CD4-positive, alpha-beta T cell treated with Interleukin-17A for 1 hour (primary cell): ENCODE measurements at places on chromosomes 12 and 14.

- no peak for DNase-seq
These were observed 886.7 kb downstream of the NRXN3 start for GRCh38 chr14:79056879-79057278.

DNA sequence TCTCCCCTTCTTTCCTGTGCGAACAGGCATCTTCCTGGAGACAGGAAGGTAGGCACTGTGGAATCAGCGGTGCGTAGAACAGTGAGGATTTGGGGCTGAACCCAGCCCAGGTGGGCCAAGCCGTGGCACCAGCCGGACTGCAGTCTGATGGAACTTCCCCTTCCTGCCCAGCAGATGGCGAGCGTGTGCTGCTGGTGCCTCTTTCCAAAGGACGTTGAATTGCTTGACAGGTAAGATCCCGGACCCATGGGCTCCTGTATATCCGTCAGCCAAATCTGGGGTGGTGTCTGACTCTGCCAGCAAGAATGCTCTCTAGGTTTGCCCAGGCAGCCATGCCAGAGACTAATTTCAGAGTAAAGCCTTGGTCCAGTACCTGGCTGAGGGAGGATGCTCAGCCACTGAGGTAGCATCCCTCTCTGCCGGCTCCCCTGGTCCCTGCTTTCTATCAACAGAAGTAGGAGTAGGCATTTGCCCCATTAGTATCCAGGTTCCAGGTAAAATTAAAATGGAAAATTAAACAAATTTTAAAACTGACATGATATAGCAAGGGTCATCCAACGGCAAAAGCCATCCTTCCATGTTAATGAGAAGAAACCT is 21.1 kb upstream of the KCNA5 start:
- DNase-seq: peak; percentile 13

DNA sequence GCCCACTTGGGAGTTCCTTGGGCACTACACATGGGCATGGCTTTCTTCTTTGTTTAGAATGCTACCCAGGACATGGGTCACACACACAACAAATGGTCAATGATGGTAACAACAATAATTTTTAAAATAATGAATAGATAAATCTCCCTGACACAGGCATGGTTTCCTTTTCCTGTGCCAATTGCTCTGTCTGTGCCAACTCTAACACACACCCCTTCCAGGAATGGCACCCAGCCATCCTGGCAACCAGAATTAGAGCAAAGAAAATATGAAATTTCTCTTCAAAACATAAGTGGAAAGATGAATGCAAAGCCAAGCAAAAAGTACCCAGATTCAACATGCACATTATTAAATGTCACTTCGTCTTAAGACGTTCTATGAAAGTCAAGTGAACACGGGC is 104.9 kb upstream of the SOX5 start:
- DNase-seq: no peak

DNA sequence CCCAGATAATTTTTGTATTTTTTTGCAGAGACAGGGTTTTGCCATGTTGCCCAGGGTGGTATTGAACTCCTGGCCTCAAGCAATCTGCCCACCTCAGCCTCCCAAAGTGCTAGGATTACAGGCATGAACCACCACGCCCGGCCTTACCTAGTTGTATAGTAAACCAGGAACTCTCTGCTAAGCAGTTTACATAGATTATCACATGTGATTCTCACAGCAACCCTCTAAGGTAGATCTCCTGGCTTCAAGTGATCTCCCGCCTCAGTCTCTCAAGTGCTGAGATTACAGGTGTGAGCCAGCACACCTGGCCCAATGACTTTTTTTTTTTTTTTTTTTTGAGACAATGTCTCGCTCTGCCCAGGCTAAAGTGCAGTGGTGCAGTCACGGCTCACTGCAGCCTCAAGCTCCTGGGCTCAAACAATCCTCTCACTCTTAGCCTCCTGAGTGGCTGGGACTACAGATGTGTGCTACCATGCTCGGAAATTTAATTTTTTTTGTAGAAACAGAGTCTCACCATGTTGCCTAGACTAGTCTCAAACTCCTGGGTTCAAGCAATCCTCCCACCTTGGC is 26.0 kb upstream of the ATP2A2 start:
- DNase-seq: no peak

DNA sequence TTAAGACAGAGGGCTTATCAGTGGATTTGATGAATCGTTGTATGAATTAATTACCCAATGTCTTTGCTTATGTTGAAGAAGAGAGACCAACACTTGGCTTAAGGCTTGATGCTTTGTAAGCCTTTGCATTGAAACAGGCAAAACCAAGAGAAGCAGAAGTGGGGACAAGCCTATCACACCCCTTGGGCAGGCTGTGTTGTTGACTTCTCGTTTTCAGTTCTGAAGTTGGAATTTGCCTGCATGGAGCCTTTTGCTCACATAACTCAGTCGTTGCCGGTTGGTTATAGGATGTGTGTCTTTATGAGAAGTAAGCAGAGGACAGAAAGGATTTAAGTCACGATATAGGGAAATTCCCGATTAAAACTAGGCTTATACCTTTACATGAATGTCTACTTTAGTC is 94.7 kb downstream of the CCDC92 start:
- DNase-seq: no peak

- DNase-seq: no peak
These were observed 121.2 kb downstream of the KCNK10 start for GRCh38 chr14:88201851-88202250.

DNA sequence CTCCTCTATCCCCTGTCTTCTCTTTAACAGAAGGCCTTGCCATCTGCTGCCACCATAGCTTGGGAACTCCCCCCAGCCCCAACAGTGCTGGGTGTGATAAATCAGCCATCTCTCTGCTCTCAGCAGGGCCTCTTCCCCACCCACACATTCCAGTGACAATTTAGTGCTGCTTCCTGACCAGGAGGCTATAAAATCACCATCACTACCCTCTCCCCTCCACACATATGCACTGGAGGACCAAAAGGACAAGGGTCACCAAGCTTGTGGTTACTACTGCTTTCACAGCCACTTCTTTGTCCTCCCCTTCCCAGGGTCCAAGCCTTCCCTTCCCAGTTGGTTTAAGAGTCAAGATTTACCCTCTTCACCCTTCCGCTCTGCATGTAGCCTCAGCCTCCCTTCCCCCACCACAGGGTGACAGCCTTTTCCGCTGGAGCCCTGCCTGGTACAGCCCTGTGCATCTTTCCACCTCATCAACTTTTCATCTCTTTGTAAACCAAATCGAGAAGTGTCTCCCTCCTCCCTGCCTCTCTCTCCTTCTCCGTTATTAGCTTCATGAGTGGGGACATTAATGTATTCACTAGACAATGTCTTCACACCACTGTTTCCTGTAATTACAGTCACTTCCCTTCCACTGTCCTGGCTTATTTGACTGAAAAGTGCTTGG is 9.4 kb downstream of the PSMB5 start:
- no peak for DNase-seq

- DNase-seq: peak; percentile 23
These were observed 6.5 kb upstream of the CDK2AP1 start for GRCh38 chr12:123278101-123278627.

- DNase-seq: no peak
These were observed 32.6 kb downstream of the RPH3A start for GRCh38 chr12:112824166-112824565.

DNA sequence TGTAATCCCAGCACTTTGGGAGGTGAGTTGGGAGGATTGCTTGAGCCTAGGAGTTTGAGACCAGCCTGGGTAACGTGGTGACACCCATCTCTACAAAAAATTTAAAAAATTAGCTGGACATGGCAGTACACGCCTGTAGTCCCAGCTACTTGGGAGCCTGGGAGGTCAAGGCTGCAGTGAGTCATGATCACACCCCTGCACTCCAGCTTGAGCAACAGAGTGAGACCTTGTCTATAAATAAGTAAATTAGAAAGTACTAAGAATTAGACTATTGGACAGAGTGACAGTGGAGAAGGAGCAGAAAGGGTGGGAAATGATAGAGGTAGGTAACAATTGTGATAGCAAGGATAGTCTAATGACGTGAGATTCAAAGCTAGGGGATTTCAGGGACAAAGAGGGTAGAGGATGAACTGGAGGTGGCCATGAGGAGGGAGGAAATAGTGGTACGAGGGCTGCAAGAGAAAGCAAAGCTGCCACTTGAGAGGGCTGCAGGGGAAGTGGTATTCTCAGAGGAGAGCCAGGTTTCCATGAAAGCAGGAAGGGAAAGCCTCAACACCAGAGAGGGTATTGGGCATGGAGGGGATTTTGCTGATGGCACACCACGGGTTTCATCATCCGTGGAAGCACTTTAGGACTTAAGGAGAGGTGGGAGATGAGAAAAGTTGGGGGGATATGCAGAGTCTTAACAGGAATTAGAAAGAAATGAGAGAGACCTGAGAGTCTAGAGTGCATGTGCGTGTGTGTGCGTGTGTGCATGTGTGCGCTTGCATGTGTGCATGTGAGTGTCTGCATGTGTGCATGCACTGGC is 85.6 kb downstream of the SYNE2 start:
- DNase-seq: peak; percentile 35

DNA sequence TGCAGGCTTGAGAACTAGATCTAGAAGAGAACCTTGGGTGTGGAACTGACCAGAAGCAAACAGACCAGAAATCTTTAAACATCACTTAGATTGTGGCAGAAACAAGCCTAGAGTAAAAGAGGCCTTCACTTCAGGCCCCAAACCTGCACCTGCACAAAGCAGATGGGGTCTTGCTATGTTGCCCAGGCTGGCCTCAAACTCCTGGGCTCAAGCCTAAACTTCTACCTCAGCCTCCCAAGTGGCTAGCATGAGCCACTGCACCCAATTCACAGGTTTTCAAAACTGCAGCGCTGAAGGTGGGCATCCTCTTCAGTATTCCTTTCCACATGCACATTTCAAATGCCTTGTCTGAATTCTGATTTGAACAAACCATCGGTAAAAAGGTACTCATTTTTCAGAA is 19.9 kb downstream of the MOK start:
- DNase-seq: no peak

GRCh38 chr14:21768116-21768874 is 94.7 kb upstream of the OR4E1 start:
- peak; percentile 62 for DNase-seq

GRCh38 chr14:92670160-92670559 is 78.3 kb downstream of the LGMN start:
- no peak for DNase-seq

GRCh38 chr12:64877363-64878004 is 53.0 kb downstream of the TBC1D30 start:
- DNase-seq: no peak

- DNase-seq: no peak
These were observed 51.7 kb upstream of the RIN3 start for GRCh38 chr14:92461891-92462290.
